ENCODE measurements at places on chromosomes 3 and 15.

DNA sequence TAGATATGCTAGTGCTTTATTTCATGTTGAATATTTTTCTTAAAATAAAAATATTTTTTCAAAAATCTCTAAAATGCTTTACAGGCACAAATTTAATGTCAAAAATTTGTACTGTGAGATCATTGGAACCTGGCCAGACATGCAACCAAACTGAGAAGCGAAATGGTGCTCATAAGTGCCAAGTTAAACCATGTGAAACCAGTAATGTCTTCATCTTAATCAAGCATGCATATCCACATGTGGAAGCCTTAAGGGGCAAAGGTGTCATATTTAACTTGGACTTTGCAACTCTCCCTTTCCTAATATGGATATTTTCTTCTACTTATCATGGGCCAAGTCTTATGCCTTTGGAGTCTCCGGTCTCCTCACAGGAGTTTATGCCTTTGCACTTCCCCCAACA is 208.9 kb upstream of the COL8A1 start:
- DNase-seq: no peak

DNA sequence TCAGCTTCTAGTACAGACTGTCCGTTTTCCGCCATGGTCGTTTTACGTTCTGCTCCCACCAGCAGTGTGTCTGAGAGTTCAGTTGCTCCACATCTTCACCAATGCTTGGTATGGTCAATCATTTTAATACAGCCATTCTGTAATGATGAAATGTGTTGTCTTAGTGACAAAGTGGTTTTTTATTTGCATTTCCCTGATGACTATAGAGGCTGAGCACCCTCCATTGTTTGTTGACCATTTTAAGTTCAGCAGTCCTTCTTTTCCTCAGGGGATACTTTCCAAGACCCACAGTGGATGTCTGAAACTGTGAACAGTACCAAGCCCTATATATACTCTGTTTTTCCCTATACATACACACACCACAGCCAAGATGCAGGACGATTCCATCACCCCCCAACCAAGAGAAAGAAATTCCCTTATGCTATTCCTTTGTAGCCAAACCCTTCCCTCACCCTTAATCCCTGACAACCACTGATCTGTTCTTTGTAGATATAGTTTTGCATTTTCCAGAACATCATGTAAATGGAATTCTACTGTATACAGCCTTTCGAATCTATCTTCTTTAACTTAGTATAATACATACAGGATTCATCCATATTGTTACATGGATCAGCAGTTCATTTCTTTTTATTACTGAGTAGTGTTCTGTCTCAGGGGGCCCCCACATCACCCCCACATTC is 55.9 kb downstream of the C3orf20 start:
- DNase-seq: no peak

- no peak for DNase-seq
These were observed 183.2 kb upstream of the NR2F2 start for GRCh38 chr15:96147267-96147666.

GRCh38 chr3:82157952-82158351 is 396.5 kb upstream of the GBE1 start:
- DNase-seq: no peak

DNA sequence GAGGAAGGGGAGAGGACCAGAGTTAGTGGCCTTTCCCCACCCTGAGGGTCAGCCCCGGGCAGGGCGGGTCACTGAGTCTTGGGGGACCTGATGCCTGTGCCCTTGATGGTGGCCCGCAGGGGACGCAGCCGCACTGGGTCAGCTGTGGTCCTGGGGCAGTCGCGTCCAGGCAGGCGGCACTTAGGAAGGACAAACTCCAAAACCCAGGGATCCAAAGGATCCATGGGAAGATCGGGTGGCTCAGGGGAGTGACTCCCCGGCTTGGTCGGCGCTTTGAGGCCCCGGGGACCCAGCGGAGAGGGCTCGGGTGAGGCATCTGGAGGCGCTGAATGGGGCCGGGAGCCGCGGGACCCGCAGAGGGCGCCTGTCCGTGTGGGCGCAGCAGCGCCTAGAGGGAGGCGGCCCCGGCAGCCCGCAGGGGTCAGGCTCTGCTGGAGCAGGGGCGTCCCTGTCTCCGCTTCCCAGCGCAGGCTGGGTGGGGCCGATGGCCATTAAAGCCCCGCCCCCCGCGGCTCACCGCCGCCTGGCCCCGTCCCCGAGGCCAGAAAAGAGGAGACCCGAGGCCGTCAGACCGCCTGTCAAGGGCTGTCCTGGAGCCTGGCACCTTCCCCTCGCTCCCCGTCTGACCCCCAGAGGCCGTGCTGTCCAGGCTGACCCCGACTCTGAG is 17.5 kb downstream of the CIDEC start:
- peak; percentile 51 for DNase-seq

DNA sequence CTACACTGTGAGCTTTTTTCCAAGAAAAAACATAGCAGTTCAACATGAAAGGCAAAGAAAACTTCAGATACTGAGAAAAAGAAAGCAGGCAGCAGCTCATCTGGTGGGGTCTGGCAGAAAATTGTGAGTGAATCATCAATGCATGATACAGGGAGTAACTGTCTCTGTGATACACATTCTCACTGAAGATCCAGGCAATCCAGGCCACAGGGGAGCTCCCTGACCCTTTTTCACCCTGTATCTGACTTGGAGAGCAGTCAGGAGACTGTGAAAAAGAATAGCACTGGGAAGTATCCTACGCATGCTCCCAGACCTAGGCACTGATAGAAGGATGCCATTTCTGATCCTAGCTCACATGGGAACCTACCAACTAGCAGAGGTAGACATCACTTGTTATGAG is 269.8 kb downstream of the MBNL1 start:
- DNase-seq: no peak

GRCh38 chr15:25931851-25932250 is 68.7 kb upstream of the ATP10A start:
- DNase-seq: no peak

DNA sequence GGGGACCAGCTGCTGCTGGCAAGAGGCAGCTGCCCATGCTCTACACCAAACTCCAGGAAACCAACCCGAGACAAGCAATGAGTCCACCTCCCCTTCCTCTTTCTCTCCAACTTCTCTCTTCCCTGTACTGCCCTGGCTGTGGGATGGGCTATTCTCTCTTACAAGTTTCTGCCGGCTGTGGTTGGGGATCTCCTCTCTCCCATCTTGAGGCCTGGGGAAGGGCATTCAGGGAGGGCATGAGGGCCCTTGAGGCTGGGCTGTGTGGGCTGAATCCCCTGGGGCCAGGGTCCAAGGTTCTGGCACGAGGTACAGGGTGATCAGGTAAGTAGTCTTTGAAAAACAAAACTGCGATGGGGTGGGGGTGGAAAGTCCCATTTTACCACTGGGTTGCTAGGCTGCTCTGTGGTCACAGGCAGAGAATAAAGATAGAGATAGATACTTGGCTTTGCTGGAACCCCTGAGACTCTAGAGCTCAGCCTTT is 32.3 kb upstream of the CTSH start:
- DNase-seq: no peak

GRCh38 chr3:169513672-169514071 is 149.8 kb downstream of the MECOM start:
- DNase-seq: no peak

DNA sequence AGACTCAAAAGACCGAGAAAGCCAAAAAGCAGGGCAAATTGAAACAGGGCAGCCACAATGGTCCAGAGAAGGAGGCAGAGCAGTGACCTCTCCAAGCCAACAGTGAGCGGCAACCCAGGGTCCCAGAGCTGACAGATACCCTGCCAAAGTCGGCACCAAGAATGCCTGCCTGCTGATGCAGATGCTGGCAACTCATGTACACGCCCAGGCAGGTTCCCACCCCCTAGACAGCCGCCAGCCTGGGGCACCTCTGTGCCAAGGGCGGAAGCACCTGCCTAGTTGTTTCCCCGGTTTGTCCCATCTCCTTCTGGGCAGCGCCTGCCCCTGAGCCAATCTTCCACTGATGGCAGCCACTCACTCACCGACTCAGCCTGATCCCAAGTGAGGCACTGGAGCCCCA is 22.1 kb downstream of the KLHL25 start:
- DNase-seq: no peak

DNA sequence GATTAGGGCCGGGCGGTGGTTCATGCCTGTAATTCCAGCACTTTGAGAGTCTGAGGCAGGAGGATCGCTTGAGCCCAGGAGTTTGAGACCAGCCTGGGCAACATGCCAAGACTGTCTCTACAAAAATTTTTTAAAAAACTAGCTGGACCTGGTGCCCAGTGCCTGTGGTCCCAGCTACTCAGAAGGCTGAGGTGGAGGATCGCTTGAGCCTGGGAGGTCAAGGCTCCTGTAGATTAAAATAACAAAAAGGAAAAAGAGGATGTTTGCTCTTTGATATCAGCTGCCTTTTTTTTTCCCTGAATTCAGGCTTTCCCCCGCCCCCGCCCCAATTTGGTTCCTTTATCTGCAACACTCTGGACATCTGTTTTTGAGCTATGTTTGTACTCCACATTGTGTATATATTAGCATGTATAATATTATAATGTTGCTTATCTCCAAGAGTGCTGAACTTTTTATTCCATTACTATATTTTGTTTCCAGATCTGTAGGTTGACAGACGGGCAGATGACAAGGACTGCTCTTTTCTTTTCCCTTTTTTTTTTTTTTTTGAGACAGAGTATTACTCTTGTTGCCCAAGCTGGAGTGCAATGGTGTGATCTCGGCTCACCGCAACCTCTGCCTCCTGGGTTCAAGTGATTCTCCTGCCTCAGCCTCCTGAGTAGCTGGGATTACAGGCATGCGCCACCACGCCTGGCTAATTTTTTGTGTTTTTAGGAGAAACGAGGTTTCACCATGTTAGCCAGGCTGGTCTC is 4.6 kb downstream of the SNAP23 start:
- no peak for DNase-seq

- DNase-seq: no peak
These were observed 286.4 kb upstream of the BCHE start for GRCh38 chr3:166123576-166123975.

GRCh38 chr3:127457094-127457475 is 133.4 kb downstream of the TPRA1 start:
- DNase-seq: peak; percentile 60

GRCh38 chr3:51434746-51435327 is 43.8 kb downstream of the RBM15B start:
- peak; percentile 52 for DNase-seq

GRCh38 chr3:37768107-37768809 is 93.4 kb upstream of the CTDSPL start:
- no peak for DNase-seq

Data from stimulated activated CD4-positive, alpha-beta T cell treated with anti-CD3 and anti-CD28 coated beads, Interleukin-15, amount 100 ng/mL, for 24 hours (primary cell).